ENCODE measurements at places on chromosomes 12 and 14.
A peak's percentile ranks its signal among the peaks of the same experiment; 100 is the strongest.

GRCh38 chr12:43004908-43005307 is 415.4 kb upstream of the PRICKLE1 start:
- DNase-seq: no peak

- no peak for DNase-seq
Measured at GRCh38 chr12:105192624-105193225, 43.2 kb downstream of the APPL2 start.

- no peak for DNase-seq
Measured at GRCh38 chr14:41350476-41350875, 256.2 kb upstream of the LRFN5 start.

DNA sequence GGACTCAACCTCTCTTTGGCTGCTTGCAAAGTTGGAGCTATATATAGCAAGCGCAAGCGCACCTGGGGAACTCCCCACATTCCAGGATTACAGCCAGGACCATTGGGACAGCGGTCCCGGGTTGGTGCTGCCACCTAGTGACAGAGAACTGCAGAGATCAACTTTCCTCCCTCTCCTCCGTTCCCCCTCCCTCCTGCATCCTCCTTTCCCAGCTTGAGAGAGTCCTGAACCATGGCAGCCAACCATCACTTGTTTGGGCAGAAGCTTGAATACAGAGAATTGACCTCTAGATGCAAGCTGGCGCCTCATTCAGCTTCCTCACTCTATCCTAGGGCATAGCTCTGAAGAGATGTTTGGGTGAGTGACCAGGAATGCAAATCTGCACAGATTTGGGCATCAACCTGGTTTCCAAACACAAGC is 17.4 kb upstream of the FLVCR2 start:
- DNase-seq: peak; percentile 61

- DNase-seq: no peak
Measured at GRCh38 chr14:96167224-96168148, 37.2 kb upstream of the BDKRB2 start.

DNA sequence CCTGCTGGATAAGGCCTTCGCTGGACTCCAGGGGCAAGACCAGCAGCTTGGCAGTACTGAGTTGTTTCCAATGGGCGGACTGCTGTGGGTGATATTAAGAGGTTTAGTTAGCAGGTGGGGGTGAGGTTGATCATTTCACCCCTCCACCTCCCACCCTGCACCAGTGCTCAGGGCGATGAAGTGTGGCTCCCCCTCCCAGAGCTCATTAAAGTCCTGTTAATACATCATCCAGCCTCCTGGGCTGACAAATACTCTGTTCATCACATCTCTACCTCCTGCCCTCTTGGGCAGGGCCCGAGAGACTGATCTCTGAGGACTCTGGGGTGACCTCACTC is 2.4 kb upstream of the FIGNL2 start:
- no peak for DNase-seq

GRCh38 chr14:52354242-52354641 is 40.1 kb downstream of the PTGER2 start:
- no peak for DNase-seq

DNA sequence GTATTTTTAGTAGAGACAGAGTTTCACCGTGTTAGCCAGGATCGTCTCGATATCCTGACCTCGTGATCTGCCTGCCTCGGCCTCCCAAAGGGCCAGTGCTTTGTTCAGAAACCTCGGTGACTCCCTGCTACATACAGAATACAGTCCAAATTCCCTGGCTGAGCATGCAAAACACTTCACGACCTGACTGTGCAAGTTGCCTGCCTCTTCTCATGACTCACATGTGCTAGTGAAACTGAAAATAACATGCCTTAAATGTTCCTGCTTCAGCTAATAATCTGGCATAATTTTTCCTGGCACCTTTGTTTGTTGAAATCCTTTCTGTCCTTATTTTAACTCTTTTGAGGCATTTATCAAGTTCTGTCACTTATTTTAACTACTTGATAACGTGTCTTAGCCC is 8.2 kb downstream of the DMAC2L start:
- DNase-seq: no peak

DNA sequence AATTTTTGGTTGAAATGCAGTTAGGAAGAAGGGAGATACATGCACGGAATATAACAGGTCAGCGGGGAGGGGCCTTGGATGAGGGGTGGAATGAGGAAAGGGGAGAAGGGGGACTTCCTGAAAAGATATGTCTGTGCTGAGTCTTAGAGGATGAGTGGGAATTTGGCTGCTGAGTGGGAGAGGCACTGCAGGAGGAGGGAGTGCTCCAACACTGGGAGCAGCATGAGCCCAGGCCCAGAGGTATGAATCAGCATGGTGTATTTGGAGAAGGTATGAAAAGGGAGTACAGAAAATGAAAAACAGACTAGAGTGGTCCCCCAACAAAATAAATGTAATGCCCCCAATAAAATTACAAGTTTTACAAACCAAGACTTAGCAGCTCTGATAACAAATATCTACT is 394.4 kb downstream of the IPO8 start:
- DNase-seq: no peak

DNA sequence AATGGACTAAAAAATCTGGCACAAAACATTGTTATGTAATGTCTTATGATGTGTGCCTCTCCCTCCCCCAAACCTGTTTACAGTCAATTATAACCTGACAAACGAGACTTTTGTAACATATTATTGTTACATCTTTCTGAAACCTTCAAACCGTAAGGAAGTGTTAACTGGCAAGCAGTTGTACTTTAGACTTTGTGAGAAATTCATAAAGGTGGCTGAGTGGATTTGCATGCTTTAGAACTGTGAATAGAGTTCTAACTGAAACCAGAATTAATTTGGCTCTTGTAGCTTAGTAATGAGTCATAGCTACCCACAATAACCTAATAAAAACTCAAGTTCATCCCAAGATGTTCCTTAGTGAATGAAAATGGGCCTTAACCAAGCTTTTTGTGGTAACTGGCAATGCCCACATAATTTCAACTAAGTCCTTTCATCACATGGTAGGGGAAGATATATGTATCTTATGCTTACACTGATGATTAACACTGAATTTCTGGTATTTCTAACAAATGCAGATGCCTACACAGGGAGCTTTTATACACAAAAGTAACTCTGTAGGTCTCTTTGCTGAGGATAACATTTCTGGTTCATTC is 29.7 kb downstream of the RAD9B start:
- DNase-seq: no peak

DNA sequence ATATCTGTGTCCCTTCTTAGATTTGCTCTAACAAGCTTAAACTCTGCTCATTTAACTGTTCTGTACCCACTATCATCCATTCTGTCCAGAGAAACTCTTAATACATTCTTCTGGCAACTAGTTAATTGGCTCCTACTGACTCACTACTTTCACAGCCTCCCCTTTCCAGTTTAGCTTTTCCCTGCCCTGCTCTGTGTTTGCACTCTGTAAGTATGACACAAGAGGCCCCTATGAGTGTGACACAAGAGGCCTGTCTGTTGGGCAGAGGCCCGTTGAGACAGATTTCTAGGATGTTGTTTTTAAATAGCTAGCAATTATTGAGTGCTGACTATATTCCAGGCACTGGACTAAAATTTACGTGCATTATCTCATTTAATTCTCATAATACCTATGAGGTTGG is 246.0 kb upstream of the DAAM1 start:
- DNase-seq: no peak

GRCh38 chr12:31217356-31218130 is 108.4 kb downstream of the SINHCAF start:
- no peak for DNase-seq

- DNase-seq: no peak
Measured at GRCh38 chr12:117778656-117779055, 190.1 kb downstream of the KSR2 start.

- no peak for DNase-seq
Measured at GRCh38 chr14:22892488-22892887, 9.5 kb downstream of the REM2 start.

DNA sequence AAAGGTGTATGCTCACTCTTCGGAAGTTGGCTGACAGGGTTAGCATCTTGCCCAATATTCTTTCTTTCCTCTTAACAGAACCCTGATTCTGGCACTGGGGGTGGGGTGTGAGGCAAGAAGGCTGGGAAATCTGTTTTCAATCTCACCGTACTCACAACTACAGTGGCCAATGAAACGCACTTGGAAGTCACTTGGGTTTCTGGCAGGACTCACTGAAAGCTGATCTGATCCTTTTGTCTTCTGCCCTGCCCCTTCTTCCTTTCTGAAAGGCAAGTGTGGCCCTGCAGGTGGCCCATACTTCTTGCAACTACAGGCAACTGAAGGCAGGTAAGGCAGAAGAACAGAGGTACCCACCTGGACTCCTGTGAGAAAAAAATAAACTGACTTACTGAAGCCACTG is 106.9 kb downstream of the STXBP6 start:
- DNase-seq: no peak

GRCh38 chr12:47207340-47207717 is 127.6 kb upstream of the AMIGO2 start:
- DNase-seq: peak; percentile 27

DNA sequence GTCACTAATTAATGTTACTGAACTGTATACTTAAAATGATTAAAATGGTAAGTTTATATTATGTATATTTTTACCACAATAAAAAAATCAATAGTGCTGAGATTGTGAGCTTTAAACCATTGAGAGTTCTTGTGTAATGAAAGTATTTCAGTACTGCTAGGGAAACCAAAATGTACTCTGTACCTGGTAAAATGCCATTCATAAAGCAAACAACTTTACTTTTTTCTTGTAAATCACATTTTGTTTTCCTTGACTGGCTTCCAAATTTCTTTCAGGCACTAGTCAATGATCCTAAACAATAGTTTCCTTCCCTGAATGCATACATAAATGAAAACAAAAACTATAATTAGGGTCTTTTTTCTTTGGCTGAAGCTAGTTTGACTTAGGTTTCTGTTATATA is 29.4 kb upstream of the SNRPF start:
- no peak for DNase-seq

DNA sequence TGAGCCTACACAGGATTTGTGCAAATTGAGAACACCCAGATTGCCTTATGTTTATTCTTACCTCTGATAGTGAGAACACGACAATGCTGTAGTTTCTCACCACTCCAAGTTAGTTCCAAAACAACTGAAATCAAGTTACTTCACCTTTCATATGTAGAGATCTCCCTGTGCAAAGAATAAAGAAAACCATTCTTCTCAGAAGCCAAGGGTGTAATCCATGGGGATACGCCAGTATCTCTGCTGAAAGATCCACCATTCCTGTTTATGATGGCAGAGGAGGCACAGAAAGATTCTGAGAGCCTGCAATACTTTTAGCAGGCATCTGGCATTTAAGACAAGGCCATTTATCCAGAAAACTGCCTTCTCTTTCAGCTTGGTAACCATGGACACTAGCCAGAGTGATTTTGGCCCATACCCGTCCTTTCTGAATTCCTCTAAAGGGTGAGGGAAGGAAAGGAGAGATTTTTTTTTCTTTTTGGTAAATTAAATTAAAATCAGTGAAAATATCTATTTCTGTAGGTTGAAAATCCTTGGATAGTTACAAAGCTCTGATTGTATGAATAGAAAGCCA is 355.4 kb upstream of the FAR2 start:
- DNase-seq: no peak

DNA sequence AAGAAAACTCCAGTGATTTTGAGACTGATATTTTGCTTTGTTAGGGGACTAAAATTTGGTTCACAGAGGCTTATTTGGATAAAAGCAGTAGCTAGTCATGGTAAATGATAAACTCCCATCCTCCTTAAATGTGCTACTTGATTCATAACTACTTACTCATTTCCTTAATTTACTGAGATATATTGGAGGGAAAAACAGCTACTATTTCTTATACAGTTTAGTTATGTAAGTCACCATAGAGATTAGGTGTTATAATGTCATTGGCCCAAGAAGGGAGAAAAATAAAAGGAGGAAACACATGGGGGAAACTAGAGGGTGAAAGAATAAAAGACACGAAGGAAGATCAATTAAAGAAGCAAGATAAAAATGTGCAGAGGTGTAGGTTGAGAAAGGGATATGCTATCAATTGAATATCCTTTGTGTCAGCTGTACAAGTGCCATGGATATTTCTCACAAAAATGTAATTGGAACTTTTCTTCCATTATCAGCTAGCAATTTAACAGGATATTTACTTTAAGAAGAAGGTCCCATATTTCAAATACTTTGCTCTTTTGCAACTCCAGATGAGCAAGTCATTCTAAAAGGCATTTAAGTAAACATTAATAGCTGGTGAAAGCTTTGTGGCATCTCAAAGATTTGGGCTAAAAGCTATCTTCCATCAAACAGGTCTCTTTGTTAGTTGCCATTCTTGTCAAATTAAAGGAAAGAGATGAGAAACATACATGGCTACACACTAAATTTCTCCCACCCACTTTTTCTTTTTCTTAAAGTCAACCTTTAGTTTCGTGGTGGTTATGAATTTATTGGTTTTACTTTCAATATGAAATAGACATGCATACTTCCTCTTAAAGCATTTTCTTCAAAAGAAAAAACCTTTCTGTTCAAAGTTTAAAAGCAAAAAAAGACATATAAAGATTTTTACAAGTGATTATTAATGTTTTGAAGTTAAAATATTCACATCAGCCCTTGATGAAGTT is 439.5 kb downstream of the CCER1 start:
- DNase-seq: no peak

DNA sequence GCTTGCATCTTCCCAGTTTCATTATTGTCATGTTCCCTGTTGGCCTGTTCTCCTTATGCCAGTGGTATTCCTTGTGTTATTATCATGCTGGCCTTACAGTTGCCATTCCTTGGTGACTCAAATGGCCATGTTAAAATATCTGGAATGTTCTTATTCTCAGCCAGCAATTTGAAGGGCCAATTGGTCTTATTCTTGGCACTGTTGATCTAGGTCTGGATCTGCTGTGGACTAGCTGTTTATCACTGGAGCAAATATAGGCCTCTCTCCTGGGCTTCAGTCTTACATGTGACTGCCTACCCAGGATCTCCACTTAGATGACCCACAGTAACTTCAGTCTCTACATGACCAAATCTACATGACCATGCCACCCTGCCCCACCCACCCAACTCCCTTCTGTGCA is 5.4 kb downstream of the CIPC start:
- no peak for DNase-seq

DNA sequence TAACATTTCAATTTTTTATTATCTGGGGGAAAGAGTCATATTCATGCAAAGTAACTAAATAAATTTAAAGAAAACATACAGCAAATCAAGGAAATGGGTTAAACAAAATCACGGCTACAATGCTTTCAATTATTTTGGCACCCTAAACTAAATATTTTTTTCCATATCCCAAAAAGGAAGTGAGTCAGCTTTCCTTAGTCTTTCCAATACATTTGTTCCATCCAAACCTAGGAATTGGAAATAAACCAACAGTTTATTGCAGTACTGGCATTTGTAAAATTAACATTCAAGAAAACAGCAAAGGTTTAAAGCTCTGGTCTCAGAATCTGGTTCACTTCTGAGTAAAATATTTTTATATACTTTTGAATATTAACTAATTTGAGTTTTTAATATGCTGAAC is 89.2 kb downstream of the BCL2L14 start:
- DNase-seq: no peak

- DNase-seq: no peak
Measured at GRCh38 chr14:65772921-65773574, 360.5 kb downstream of the FUT8 start.

DNA sequence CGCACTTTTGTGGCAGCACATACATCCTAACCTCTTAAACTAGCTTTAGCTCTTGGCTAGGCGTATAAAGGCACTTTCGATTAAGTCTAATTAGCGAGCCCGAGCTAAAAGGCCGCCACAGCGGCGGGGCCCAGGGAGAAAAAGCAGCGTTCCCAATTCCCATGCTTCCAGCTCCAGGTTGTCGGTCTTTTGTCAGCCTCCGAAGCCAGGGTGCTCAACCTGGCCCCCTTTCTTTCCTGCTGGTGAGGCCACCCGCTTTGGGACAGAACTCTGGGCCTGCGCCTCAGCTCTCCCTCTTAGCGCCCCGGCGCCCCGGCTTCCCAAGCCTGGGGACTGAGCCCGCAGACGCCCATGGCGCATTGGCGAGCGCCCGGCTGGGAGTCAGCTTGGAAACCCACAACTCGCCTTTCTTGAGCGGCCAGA is 33.3 kb upstream of the TBX5 start:
- no peak for DNase-seq

Measured in right hindlimb (tissue), 1 donor.